ENCODE measurements at places on chromosomes 13 and 19. TPM values are rescaled to one million over a fixed set of nuclear protein-coding genes. Genes with fewer than 3 reads are reported as not detected.

Gene KIR2DL3
- not detected for total RNA-seq

Gene ZNF813
- total RNA-seq = 0.64 TPM

Gene ATXN8OS
- not detected for total RNA-seq

Gene ICAM5
- total RNA-seq = 0.34 TPM

Gene DOHH
- 15.6 TPM for total RNA-seq

Gene LGI4
- 0.13 TPM for total RNA-seq

Gene ZNF132
- total RNA-seq = 0.06 TPM

Gene ZNF443
- total RNA-seq = 1.3 TPM

Gene ZNF865
- 12.1 TPM for total RNA-seq

Gene CATSPERD
- not detected for total RNA-seq

Gene TNFRSF19
- total RNA-seq = 3.9 TPM

All from A549 treated with GW870086 at 1 μM for 4 hours (cell line).